ENCODE measurements at places on chromosomes 3 and 15. TPM values are rescaled to one million over a fixed set of nuclear protein-coding genes. Genes with fewer than 3 reads are reported as not detected.
A peak's percentile ranks its signal among the peaks of the same experiment; 100 is the strongest.

DNA sequence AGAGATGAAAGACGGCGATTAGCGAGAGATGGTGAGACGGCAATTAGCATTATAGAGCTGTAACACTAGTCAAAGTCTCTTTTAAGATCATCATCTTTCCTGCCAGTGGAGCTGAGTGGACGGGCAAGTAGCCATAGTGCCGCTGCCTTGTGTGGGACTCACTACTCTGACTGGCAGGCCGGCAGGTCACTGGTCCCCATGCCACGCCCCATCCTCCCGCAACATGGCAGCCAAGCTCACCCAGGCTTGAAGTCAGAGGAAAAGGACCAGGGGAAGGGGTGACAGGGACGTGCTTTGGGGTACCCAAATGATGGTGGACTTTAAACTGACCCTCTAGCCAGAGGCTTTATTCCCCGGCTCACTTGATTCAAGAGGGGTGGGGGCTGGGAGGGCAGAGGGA lies 44.6 kb upstream of the COL6A5 start:
- no peak for DNase-seq

DNA sequence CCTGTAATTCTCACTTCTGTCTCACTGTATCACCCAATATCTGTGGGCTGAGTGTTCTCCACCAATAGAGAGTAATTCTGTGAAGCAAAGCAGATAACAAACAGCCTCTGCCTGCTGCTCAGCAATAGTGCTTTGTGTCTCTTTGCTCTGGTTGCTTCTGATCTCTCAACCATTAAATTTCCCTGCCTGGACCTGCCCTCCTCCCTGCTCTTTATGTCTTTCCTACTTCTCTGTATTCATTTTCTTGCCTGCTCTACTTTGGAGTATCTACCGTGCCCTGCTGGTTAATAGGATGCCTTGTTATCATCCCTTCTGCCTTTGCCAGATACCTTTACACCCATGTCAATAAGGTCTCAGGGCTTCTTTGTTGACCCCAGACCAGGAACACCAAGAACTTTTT lies 102.9 kb upstream of the CGNL1 start:
- DNase-seq = no peak

DNA sequence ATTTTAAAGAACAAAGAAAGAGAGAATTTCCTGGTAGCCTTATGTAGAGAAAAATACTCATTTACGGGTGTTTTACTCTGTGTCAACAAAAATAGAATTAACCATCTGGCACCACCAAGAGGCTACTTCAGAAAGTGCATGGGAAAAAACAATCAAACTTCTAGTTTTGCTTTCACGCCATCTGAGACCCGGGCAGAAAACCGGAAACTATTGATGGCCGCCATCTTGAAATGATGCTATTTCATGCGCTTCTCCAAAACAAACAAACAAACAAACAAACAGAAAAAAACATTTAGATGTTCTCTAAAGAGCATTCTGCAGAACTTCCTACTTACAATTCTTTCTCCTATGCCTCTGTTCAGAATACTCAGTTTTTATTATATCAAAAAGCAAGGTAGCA lies 49.4 kb upstream of the SYNPR start:
- peak; percentile 33 for DNase-seq

- no peak for DNase-seq
Measured at GRCh38 chr3:168952551-168952950, 711.0 kb downstream of the MECOM start.

GRCh38 chr3:186273586-186273985 lies 88.4 kb downstream of the DGKG start:
- no peak for DNase-seq

- no peak for DNase-seq
Measured at GRCh38 chr3:78565712-78566111, 1202.1 kb downstream of the ROBO1 start.

DNA sequence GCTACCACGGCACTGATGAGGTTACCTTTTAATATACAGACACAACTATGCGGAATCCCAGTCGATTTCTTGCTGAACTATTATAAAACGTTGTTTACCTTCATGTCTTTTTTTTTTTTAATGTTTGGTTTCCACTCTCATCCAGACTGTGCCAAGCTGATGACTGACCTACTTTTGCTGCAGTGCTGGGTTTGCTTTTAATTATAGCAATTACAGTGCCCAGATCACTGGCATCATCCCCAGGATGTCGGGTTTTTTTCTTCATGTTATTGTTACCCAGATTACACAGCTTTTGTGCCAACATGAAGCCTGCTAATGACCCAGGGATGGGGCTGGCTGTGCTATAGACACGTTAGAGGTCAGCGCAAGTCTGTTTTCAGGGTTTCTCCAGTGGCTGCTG lies 294.0 kb upstream of the ATP10A start:
- DNase-seq = peak; percentile 70

DNA sequence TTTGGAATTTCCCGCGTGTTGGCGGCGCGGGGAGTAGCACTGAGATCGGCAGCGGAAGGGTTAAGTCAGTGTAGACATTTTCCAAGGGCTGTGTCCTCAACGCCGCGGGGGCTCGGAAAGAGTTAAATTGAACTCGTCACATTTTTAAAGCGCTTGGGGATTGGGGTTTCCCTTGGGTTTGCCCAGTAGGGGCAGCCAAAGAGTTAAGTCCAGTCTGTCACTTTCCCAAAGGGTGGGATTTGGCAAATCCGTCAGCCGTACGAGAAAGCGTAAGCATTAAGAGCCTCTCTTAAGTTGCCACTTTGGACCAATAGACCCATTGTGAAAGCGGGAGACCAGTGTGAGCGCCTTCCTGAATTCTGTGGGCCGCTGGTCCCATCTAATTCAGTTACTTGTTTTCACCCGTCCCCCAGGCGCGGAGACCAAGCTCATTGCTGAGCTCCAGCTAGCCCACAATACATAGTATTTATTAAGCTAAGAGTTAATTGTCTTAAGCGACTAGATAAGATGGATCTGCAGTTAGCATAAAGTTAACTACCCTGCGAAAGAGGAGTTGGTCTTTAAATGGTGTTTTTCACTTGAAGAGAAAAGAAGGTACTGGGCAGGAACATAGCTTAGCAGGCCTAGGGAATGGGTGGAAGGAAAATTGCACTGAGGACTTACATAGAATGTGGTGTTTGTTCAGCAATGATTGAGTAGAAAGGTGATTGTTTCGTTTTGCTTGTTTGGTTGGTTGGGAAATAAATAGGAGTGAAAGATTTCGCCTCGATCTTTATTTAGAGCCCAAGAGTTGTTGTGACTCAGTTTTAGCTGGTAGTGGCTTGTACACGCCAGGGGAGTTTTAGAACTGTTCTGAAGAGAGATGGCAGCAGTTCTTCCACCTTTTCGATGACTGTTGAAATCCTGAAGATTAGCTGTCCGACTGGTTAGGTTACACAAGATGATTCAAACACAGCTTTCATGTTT lies 932 bp downstream of the ARL8B start:
- peak; percentile 62 for DNase-seq

- no peak for DNase-seq
Measured at GRCh38 chr15:52681441-52681840, 2.3 kb upstream of the ATOSA start.

DNA sequence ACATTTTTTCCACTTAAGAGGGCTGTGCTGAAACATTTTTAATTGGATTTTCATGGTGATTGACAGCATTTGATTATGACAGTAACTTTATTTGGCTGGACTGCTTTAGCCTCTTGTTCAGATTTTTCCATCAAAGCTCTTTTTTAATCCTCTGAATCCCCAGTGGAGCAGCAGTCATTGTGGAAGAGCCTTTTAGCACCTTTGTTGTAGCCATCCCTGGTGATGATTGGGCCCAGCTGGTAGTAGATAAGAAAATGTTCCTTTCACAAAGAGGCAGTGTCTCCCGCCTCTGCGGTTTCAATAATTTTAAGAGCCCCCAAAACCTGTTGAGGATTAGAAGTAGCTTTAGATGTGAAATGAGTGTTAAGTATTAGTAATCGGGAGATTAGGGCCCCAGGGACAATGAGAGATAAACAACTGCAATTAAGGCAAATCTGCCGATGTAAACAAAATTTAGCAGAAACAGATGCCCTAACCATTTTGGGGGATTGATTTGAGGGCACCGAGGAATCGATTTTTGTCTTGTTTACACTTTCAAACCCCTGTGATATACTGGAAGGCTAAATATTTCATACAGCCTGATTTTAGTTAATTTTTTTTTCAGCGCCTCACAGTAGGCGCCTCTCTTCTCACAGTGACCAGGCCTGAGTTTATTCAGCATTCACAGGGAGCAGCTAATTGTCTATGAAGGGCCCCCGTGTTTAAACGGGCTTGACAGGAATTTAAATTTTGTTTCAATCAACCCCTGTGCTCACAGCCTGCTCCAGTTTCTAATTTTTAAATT lies 43.2 kb upstream of the SKOR1 start:
- DNase-seq = no peak

DNA sequence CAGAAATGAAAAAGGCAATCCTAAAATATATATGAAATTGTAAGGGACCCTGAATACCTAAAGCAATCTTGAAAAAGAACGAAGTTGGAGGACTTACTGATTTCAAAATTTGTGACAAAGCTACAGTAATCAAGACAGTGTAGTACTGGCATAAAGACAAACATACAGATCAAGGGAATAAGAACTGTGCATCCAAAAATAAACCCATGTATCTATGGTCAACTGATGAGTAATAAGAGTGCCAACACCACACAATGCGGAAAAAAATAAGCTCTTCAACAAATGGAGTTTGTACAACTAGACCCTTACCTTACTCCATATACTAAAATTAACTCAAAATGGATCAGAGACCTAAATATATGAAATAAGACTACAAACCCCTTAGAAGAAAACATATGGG lies 29.6 kb downstream of the GSK3B start:
- no peak for DNase-seq

GRCh38 chr3:124791142-124791541 lies 60.9 kb downstream of the UMPS start:
- no peak for DNase-seq

GRCh38 chr3:140530603-140531002 lies 147.3 kb upstream of the TRIM42 start:
- no peak for DNase-seq

DNA sequence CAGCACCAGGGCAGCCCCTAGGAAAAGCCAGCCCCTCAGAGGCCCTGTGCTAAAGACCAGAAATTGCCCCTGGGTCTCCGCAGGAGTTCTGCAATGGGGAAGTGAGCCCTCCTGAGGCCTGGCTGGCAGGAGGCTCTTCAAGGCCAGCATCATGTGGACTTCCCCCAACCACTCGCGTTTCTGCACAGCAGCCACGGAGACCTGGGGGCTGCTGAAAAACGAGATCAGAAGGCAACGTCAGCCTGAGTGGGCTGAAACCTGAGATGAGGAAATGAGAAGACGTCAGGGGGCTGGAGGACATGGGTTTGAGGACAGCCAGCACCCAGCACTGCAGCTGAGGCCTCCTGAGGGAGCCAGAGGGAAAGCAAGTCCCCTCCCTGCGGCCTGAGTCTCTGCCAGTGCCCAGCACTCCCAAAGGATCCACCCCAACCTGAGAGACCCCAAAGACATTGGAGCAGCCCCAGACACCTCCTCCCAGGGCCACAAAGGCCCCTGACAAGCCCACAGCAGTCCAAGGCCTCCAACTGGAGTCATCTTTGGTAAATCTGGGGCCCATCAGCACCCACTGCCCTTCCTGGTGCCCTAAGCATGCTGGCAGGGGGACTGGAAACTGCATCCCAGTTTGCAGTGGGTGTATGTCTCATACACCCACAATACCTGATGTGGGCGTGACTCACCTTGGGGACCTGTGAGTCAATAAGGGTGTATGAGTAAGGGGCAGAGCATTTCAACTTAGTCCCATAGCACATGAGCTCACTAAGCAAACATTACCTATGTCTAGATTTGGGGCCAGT lies 29.2 kb upstream of the CYP11A1 start:
- DNase-seq = no peak

GRCh38 chr15:75597667-75598341 lies 18.7 kb upstream of the PTPN9 start:
- DNase-seq = no peak

- no peak for DNase-seq
Measured at GRCh38 chr15:73686781-73687256, 2.6 kb downstream of the CD276 start.

GRCh38 chr3:116871905-116872304 lies 162.3 kb downstream of the TUSC7 start:
- no peak for DNase-seq

DNA sequence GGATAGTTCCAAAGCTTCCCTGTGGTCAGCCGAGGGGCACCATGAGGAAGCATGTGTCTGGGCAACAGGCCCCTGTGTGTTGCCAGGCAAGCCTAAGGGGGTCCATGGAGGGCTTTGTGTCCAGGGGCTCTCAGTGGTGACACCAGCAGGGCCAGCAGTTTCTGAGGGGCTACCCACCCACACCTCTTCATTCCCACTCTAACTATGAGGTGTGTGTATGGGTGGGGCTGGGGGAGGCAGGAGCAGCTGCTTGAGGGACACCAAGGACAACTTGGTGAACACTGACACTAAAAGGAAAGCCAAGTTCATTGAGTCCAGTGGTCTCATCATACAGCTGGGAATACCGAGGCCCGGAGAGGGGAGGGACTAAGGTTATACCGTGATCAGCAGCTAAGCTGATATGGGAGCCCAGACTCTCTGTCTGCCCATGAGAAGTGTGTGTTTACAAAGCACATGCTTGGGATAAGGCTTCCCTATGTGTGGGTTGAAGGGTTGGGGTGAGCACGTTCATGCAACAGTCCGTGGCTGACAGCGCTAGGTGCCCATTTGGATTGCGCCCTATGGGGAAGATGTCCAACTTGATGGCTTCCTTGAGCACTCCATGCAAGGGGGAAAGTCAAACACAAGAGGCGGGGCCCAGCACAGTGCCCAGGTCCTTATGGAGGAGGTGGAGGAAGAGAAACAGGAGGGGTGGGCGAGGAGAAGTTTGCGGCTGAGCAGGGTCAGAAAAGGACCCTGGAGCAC lies 34.8 kb upstream of the CHRNB4 start:
- no peak for DNase-seq

ALPK3 gene
- polyA plus RNA-seq = 0.16 TPM

BCL2A1 gene
- polyA plus RNA-seq = 0.16 TPM

CPA3 gene
- not detected for polyA plus RNA-seq

ABI3BP gene
- 8.4 TPM for polyA plus RNA-seq

TRANK1 gene
- polyA plus RNA-seq = 0.16 TPM

DUOXA1 gene
- polyA plus RNA-seq = 0.02 TPM

INSYN1 gene
- polyA plus RNA-seq = 3.6 TPM

Measured in SK-N-SH (cell line).